ENCODE measurements at places on chromosomes 6 and 20.

DNA sequence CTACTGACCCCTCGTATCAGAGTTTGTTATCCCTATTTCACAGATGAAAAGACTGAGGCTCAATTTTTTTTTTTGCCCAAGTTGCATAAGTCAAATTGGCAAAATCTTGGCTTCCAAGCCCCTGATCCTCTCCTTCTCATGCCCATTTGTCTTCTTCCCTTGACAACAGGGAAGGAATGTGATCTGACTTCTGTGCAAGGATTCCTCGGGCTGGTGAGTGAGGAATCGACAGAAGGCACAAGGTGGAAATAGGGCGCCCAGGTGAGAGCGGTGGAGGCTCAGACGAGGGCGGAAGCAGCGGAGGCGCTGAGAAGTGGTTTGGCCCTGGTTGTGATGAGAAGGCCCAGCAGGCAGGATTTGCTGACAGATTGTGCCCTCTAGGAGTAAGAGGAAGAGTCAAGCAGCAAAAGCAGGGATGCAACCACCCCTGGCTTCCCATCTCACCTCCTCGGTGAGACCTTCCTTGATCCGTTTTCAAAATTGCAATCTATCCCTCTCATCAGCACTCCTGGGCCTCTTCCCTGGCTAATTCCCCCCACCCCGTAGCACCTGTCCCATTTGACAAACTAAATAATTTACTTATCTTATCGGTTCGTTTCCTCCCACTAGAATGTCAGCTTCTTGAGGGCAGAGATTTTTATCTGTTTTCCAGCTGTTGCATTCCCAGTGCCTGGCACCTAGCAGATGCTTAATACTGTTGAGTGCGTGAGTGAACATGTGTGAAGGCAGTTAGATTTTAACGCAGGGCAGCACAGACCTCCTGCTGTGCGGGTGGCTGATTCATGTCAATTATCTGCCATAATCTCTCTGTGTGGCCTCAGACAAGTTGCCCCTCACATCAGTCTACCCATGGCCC lies 3.7 kb upstream of the SIRPA start:
- DNase-seq, result no peak

- DNase-seq, result no peak
Measured at GRCh38 chr6:26592649-26593048, 4.1 kb upstream of the ABT1 start.

GRCh38 chr20:21162631-21163030 lies 36.7 kb downstream of the KIZ start:
- DNase-seq, result no peak

DNA sequence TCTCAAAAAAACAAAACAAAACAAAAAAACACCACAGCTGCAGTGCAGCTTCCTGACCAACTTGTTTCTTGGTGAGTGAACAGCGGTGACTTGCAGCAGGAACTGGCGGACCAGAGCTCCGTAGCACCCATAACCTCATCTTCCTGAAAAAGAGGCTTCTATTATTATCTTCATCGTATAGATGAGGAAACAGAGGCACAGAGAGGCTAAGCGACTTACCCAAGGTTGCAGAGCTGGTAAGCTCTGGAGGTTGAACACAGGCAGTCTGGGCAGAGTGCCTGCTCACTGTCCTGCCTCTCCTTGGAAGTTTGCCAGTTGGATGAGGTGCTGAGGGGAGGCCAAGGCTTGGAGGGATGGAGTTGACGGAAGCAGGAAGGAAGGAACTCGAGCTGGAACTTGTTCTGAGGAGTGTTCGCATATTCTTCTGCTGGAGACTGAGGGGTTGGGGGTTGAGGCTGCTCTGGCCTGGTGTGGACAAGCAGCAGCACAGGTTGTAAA lies 47.9 kb upstream of the CCDC167 start:
- DNase-seq, result peak; percentile 36

DNA sequence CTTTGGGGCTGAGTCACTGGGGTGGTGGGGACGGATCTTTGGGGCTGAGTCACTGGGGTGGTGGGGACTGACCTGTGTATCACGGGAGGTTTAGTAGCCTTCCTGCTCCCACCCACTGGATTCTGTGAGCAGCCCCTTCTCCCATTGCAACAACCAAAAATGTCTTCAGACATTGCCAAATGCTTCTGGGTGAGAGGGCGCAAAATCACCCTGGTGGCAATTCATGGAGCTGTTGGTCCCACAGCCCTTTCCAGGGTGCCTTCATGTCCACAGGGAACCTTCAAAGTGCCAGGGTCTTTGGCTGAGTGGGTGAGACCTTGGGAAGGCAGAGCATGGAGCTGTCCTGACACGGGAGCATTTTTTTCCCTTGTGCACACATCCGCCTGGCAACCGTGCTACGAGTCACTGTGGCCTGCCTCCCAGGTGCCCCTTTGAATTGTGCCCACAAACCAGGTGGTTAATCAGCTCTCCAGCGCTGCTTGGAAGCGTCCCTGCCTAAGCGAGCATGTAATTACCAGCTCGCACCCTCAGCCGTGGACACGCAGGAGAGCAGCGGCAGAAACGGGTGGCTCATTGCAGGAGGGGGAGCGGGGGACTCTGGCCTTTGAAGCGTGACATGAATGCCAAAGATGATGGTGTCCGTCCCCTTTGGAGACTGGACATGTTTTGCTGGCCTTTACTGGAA lies 27.4 kb upstream of the APCDD1L start:
- DNase-seq, result no peak

DNA sequence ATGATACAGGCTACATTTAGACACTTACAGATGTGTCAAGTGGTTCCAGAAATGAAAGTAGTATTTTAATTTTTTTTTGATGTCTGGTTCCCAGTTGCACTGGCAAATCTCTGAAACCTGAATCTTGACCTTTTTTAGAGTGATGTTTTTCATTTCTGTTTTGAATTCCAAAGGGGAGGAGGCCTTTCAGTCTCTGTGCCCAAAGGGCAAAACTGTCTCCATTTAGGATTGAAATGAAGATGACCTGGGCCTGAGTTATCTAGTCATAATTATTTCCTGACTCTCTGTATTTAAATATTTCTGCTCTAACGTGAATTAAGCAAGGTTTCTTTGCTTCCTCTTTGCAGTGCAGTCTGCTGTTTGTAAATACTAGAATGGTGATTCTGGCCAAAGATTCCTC lies 252.9 kb upstream of the ZFP64 start:
- DNase-seq, result no peak

GRCh38 chr6:134014588-134015137 lies 37.8 kb downstream of the SLC2A12 start:
- no peak for DNase-seq

DNA sequence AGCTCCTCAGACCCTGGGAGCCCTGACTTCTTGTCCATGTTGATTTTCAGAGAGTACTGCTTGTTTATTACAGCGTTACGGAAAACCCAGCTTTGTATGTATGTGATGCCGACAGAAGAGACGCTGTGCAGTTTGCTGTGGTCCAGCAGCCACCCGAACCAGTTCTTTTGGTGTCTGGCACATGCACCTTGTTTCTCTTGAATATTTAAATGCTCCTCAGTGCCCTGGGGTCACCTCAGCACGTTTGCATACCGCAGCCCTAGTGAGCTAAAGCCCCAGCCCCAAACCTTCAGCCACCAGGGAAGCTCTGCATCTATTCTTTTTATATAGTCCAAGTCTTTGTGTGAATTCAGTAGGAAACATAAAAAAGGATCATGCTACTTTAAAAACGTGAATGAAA lies 39.9 kb downstream of the AFDN start:
- DNase-seq, result no peak

DNA sequence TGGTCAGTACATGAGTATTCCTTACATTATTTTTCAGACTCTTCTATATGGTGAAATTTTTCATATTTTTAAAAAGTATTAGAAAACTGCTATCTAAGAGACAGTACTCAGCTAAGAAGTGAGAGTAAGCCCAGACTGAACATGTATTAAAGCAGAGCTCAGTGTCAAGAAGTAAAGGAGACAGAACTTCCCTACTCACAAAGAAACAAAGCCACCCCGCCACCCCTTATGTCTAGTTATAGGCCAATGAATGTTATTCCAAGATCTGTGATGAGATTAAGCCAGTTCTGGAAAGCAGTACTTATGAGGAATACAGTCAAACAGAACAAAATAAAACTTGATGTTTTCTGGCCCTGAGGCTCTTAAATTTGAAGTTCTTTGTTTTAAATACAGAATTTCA lies 114.5 kb downstream of the RNGTT start:
- no peak for DNase-seq

DNA sequence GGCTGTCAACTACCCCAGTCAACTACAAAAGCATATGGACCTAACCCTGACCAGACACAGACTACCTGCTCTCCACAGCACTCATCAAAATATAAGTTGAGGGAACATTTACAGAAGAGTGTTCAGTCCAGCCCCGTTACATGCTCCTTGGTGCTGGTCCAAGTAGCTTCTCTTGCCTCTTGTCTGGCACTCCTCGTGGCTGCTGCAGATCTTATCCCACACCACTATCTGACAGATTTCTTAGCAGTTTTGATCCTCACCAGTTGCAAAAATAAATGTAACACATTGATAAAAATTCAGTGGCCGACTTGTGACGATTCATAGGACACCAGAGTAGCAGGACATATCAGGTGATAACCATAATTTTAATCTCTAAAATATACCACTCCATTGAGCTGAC lies 30.6 kb downstream of the FASTKD5 start:
- DNase-seq, result no peak

GRCh38 chr6:72620871-72621290 lies 983 bp upstream of the KCNQ5 start:
- no peak for DNase-seq

DNA sequence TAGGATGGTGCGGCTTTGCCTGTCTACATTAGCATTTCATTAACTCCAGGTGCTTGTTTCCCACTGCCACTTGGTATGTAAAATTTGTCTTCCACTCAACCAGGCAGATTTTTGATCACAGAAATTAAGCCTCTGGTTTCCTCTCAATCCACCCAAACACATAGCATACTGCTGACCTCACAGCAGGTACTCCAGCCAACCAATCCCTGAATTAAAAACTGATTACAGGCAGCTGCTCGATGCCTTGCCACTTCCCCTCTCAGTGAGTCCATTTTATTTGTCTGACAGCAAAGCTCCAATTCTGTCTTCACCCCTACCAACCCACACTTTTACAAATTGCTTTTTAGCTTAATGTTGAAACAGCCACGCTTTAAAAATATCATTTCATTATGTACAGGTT lies 95.2 kb downstream of the PLCB1 start:
- DNase-seq, result no peak

- DNase-seq, result no peak
Measured at GRCh38 chr6:158512809-158513208, 47.1 kb upstream of the TMEM181 start.

DNA sequence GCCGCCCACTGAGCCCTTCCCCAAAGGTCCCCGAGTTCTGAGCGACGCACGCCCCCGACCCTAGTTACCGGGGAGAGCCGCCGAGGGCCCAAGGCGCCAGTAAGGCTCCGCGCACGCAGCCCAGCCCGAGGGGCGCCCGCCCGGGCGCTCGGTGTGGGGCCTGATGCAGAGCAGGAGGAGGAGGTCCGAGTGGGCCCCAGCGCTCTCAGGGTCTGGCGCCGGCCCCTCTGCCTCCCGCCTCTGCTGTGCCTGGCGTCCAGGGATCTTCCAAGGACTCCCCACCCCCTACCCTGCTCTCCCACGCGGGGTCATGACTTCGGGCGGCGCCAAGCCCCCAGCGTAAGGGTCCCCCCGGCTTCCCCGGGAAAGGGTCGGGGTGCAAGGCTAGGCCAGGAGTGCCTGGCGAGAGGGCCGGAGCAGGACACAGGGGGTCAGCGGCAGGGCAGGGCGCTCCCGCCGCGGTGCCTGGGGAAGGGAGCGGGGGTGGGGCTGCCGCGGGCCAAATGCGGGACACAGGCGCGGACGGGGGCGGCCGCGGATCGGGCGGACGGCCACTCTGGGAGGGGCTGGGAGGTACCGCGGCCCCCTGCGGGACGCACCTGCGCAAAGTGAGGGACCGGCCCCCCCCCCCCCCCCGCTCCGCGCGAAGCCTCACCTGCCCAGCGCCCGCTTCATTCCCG lies 637 bp downstream of the ABHD12 start:
- peak; percentile 15 for DNase-seq

GRCh38 chr6:27810768-27811450 lies 101.3 kb downstream of the OR2B2 start:
- peak; percentile 44 for DNase-seq

- no peak for DNase-seq
Measured at GRCh38 chr6:147418523-147418922, 90.0 kb upstream of the SAMD5 start.

DNA sequence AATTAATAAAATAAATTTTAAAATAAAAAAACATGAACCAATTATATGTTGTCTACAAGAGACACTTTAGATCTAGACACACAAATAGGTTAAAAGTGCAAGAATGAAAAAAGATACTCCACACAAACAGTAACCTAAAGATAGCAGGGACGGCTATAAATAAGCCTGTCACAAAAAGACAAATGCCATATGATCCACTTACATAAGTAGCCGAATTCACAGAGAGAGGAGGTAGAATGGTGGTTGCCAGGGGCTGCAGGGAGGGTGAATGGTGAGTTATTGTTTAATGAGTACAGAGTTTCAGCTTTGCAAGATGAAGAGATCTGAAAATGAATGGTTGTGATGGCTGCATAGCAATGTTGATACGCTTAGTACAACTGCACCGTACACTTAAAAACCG lies 32.7 kb downstream of the KATNA1 start:
- DNase-seq, result no peak

- DNase-seq, result no peak
Measured at GRCh38 chr6:140020207-140020791, 645.9 kb upstream of the CITED2 start.

DNA sequence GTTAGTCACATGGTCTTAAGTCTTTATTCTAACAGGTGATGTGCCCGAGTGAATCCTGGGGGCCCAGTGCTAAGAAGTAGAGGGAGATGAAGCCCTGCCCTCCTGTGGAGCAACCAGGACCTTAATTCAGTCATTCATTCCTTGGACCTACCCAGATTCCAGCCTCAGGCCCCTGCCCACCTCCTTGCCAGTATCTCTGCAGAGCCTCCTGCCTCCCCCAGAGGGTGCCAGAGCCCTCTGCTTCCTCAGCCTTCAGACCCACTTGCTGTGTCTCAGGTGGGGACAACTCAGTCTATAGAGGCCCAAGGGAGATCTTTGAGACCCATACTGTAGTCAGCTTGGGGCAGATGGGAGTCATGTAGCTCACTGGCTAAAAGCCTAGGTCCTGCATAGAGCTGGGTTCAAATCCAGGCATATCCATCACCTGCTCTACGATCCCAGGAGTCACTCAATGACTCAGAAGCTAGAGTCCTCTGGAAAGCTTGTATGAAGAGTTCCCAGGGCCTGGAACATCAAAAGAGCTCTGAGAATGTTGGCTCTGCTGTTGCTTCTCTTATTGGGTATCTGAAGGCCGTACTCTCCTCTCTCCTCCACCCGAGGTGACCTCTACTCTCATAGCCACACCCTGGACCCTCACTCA lies 3.9 kb upstream of the SIGLEC1 start:
- DNase-seq, result no peak

DNA sequence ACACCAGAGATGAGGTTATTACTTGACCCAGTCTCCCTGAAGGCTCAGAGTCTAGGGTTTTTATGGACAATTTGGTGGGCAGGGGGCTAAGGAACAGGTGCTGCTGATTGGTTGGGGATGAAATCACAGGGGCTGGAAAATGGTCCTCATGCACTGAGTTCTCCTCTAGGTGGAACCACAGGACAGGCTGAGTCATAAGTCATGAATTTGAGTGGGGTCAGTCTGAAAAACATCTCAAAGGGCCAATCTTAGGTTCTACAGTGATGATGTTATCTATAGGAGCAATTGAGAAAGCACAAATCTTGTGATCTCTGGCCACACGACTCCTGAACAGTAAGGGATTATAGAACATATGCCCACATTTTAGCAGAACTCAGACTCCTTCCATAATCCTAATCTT lies 5.9 kb upstream of the MRS2 start:
- DNase-seq, result no peak

Measured in CD4-positive, alpha-beta T cell treated with Interferon alpha-2 for 1 hour (primary cell).